Caco-2 (cell line): ENCODE measurements at places on chromosomes 5 and 9.

- DNase-seq: no peak
Observed at GRCh38 chr5:179120951-179121666, 60.9 kb downstream of the ZNF354C start.

- DNase-seq: no peak
Observed at GRCh38 chr5:147901599-147902039, 4.7 kb downstream of the C5orf46 start.

DNA sequence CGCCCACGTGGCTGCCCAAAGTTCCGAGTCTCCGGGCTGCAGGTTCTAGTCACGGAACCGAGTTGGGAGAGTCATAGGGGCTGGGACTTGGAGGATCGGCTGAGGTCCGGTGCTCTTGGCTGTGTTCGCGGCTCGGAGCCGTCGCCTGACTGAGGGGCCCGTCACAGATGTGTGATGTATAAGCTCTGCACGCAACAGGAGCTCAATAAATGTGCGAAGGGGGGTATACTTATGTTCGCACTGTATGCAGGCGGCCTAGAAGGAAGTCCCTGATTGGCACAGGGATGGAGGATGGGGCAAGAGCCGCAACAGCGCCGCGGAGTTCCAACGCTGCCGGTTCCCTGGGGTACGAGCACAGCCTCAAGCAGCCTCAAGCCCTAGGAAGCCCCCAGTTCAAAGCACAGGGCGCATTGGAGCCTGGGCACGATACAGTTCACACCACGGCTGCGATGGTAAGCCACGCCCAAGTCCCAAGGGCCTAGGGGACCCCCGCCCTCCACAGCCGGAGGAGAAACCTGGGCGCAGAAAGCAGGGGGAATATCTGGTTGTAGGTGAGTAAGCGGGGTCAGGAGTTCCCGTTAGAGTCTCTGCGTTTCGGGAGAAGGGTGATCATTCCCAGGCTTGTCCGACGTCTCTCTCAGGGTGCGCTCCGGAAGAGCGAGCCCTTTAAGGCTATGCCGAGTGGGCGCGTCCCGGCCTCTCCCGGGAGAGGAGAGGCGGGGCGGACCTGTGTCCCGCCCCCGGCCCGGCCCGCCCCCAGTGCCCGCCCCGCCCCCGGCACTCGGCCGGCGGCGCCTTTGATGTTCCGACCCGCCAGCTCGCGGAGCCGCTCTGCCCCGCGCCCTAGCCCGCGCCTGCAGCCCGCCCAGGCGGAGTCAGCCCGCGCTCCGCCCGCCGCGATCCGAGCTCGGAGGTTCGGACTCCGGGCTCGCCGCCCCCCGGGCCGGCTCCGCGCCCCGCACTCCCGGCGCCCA, at the start of gene TCF7:
Gene TCF7, plus strand, starts transcription at position 780 of the 974 bp plus-strand sequence. CDS start 226 bp downstream, outside the sequence.
- peak; percentile 80 for DNase-seq

DNA sequence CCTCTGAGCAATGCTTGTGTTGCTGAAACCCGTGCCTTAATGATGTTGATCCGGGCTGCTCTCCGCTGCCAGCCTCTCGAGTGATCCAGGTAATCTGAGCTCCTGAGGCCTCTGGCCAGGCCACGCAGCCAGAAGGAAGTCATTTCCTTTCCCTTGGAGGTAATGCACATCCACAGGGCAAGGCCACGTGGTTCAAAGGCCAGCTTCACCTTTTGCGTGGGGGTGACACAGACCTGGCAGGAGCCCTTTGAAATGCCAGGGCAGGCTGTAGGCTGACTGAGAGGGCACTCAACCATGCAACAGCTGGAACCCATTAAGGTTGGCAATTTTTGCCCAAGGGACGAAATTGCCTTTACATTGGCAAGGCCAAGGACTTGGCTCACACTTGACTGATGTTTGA, 80.4 kb downstream of the LIX1 start:
- no peak for DNase-seq

- no peak for DNase-seq
Observed at GRCh38 chr9:33820231-33820745, 3.3 kb downstream of the UBE2R2 start.

- no peak for DNase-seq
Observed at GRCh38 chr9:117409321-117409720, 5.5 kb downstream of the ASTN2 start.

- DNase-seq: no peak
Observed at GRCh38 chr5:167998148-167998767, 293.2 kb upstream of the WWC1 start.

DNA sequence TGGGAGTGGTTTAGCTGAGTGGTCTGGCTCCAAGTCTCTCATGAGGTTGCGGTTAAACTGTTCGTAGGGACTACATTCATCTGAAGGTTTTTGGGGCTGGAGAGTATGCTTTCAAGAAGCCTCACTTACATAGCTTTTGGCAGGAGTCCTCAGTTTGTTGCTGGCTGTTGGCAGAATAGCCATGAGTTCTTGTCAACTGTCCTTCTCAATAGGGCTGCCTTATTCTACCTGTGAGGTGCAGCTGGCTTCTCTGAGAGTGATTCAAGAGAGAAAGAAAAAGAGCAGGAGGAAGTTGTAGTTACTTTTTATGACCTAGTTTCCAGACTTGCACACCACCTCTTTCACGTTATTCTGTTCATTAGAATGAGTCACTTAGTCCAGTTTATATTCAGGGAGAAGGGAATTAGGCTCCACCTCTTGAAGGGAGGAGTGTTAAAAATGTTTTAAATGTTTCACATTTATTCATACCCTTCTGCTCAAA, 33.2 kb downstream of the YTHDC2 start:
- DNase-seq: no peak

- DNase-seq: no peak
Observed at GRCh38 chr9:103364753-103365152, 369.6 kb downstream of the CYLC2 start.

DNA sequence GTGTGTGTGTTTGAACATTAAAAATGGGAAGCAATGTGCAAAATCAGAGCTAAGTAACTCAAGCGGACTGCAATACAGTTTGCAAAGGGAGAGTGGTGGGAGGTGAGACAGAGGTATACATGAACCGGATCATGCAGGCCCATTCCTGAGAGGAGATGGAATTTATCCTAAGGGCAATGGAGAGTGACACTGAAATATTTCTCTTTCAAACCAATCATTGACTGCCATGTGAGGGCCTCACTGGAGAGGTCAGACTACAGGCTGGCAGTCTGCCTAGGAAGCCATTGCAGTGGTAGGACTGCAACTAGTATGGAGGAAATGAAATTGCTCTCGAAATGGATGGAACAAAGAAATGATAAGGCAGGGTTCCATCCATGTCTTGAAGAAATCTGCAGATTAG, 34.8 kb downstream of the TNFSF15 start:
- no peak for DNase-seq

DNA sequence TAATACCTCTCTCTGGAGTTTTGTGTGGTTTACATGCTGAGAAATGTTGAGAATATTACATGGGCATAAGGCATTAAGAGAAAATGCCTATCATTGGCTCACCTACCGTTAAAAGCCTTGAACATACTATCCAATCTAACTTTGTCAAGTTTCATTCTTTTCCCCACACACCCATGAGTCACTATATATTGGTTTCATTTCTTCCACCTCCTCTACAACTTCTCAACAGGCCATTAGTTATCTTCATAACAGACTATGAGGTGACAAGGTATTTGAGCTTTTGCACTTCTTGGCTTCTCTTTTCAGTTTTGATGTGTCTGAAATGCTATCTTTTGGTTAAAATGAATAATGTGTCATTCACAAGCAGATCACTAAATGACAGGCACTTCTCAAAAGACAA, 288.0 kb downstream of the KCNN2 start:
- no peak for DNase-seq

DNA sequence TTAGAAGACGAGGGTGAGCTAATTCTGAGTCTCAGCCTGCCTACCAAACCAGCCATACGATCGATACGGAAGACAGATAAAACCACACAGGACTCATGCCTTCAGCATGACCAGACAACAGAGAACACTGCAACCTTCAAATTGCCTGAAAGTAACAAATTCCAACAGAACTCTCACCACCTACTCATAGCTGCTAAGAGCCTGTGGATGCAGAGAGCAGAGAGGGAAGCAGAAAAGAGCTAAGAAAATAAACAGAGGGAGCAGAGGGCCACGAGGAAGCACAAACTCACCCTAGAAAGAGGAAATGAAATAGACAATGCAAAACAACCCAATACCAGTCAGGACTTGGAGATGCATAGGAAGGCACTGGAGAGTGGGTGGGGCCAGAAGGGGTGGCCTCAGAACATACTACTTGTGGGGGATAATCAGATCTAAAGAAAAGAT, 86.7 kb upstream of the TAS2R1 start:
- no peak for DNase-seq

- no peak for DNase-seq
Observed at GRCh38 chr5:56080375-56081052, 85.8 kb upstream of the IL6ST start.

DNA sequence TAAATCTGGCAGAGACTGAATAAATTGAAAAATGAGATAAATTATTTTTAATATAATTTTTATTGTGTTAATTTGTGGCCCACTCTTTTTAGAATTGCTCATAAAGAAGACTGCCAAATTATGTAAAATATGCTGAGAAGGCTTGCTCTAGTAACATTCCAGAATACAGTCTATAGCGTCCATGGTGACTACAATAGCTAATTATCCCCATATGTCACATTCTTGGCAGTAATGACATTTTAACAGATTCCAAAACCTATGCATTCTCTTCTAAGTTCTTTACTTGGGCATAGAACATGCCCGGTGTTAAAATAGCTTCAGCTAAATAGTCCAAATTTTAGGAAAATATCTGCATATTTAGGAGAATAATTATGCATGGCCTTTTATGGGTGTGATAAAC, 697.0 kb upstream of the SEMA6A start:
- no peak for DNase-seq

- no peak for DNase-seq
Observed at GRCh38 chr5:88691230-88691582, 191.8 kb downstream of the MEF2C start.

DNA sequence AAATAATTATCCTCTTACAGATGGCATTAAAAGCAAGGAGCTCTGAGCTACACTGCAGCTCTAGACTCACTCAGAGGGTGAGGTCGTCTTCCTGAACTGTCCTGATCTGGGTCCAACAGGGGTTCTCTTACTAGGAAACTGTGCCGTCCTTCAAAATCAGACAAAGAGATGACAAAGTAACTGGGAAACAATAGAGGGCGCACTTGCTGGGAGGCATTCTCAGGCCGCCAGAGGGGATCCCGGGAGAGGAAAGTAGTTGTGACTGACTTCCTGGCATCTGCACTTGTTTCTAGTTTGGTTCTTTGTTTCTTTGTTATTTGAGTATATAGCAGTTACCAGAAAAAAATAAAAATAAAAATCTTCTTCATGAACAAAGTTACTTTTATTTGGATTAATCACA, 142.9 kb upstream of the MSX2 start:
- peak; percentile 72 for DNase-seq

GRCh38 chr5:3218916-3219650, 376.5 kb upstream of the IRX1 start:
- no peak for DNase-seq

DNA sequence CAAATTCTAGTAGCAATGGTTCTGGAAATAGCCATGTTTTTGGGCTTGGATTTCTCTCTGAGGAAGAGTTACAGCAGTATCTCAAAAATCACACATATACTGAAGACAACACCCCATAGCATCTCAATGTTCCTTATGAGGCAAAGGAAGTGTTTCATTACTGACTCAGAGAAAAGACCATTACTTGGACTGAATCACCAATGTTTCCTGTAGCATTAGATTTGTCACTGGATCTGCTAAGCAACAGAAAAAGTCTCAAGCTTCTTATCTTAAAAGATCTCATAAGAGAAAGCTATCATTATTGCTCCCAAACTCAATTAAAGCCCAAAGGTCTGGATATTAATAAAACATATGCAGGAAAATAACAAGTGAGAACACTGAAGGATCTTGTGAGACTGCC, 272.4 kb downstream of the ADAMTS6 start:
- DNase-seq: no peak

- DNase-seq: peak; percentile 81
Observed at GRCh38 chr5:73792687-73793320, 166.8 kb downstream of the ARHGEF28 start.

GRCh38 chr5:168291342-168291963, at the start of gene WWC1:
TSS of gene WWC1 (plus strand) at chr5:168291645. CDS start at chr5:168292153, 508 bp downstream.
- peak; percentile 96 for DNase-seq

DNA sequence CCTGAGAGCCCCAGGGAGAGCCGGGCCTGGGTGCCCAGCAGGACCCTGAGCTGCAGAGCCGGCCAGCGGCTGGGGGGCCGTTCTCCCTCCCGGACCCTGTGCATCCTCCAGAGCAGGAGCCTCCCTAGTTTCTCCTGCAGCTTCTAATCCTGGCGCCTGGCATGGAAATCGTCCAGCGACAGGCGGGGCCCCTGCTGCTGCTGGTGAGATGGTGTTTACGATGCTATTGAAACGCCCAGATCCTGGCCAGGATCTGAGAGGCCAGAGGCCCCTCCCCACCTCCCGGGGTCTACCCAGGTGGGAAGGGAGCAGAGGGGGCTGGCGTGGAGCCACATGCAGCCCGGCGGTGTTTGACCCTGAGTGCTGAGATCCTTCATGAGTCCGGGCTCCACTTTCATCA, 38.2 kb upstream of the CEP72 start:
- DNase-seq: no peak

DNA sequence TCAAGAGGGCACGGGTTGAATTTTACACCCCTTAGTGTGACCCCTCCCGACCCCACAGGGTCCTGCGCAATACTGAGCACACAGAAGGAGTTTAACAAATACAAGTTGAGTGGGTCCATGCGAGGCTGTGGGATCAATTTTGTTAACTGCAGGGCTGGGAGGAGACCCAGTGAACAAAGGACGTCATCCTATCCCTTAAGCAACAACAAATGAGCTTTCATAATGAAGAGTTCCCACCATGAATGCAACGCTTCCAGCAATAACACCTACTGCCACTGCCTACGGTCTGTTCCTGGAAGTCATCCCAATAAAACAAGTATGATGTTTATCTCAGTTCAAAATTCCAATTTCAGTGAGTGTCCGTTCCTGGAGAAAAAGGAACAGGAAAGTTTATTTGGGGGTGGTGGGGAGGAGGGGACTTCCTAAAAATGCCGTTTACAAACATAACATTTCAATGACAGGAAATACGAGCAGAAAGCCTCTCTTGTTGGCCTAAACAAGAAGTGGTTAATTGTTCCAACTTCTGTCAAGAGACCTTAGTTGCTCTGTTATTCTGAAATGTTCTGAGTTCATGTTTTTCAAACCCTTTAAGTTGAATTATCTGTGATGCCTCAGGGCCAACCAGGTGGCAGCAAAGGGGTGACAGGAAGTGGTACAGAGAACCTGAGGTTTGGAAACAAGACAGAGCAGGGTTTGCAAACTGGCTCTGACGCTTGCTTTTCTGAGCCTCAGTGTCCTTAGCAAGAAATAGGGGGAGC, 65.8 kb upstream of the PLPP6 start:
- no peak for DNase-seq
